ENCODE measurements at places on chromosomes 2 and 18.

GRCh38 chr18:199768-200167 is 41.4 kb downstream of the USP14 start:
- no peak for DNase-seq

GRCh38 chr2:114261366-114261765 is 181.1 kb upstream of the DPP10 start:
- no peak for DNase-seq

- DNase-seq: no peak
Measured at GRCh38 chr2:69831354-69831905, 2.0 kb downstream of the GMCL1 start.

GRCh38 chr2:197869501-197870111 is 65.2 kb downstream of the PLCL1 start:
- DNase-seq: no peak

GRCh38 chr18:3305933-3306332 is 44.0 kb downstream of the MYL12B start:
- no peak for DNase-seq

DNA sequence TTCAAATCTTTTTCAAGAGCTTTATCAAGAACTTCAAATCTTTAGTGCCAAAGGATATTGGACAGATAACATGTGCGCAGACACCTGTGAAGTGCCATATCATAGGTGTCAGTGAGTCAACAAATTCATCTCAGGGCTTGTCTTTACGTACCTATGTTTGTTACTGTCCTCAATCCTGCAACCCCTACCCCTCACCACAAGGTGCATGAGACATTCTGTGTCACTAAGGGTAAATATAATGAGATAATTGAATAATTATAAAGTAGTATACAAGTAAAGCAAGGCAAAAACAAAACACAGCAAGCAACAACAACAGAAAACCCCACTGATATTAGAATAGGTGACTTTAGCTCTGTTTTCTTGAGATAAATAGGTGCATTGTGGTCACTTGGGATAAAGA is 1495.8 kb upstream of the TMEFF2 start:
- no peak for DNase-seq

DNA sequence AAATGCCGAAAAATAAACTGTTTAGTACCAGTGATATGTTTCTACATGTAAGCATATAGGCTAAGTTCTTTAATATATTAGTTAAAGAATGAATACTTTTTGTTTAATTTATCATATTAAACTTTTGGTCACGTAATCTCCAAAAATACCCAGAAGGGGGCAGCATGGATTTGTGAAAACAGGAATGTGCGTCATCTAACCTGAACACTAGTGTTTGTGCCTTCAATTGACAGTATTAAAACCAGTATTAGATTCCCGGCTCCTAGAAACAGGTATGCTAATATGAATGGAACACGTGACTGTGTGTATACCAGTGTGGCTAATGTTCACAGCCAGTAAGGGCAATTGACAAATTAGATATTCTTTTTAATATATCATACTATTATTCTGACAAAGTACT is 51.8 kb downstream of the WDR7 start:
- no peak for DNase-seq

DNA sequence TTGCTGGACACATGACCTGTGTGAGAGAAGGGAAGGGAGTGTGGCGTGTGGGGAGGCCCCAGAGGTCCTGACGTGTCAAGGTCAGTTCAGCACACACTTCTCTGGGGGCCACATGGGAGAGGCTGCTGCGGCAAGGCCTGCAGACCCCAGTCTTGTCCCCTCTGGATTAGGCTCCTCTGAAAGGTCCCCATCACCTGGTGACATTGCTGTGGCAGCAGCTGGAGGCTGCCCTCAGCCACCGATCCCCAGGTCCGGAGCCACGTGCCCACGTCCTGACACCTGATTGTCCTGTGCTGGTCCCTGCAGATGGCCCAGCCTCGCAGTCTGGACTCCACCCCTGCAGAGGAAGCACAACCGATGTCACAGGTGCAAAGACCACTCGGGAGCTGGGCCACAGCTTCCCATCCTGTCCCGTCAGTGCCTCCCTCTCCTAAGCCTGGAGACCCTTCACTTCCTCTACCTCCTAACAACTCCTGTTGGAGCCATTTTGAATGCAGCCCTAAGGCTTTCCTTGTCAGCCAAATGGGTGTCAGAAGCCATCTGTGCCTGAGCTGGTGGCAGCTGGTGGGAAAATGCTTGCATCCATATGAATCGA is 12.7 kb downstream of the TMEM177 start:
- no peak for DNase-seq

GRCh38 chr2:118498943-118499342 is 348.5 kb downstream of the EN1 start:
- DNase-seq: no peak

- no peak for DNase-seq
Measured at GRCh38 chr2:123364243-123364896, 660.7 kb upstream of the CNTNAP5 start.

GRCh38 chr2:158975271-158975921 is 7.0 kb downstream of the TANC1 start:
- DNase-seq: no peak

GRCh38 chr18:63523660-63524059 is 18.5 kb upstream of the SERPINB12 start:
- DNase-seq: no peak

DNA sequence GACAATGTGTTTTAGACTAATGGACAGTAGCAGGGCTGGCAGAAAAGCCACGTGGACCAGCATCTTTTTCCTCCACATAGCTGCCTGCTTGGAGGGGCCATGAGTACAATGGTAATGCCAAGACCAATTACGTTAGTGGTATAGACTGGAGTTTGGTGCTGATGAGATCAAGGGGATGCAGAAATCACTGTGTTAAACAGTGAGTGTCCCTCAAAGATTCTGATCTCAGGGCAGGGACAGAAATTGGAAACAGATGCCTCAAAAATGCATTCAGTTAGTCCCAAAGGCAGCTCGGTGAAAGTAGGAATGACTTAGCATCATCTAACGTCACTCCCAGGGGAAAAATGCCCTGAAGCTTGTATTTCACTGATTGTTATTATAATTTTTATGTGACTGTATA is 72.4 kb downstream of the SLC16A14 start:
- no peak for DNase-seq

DNA sequence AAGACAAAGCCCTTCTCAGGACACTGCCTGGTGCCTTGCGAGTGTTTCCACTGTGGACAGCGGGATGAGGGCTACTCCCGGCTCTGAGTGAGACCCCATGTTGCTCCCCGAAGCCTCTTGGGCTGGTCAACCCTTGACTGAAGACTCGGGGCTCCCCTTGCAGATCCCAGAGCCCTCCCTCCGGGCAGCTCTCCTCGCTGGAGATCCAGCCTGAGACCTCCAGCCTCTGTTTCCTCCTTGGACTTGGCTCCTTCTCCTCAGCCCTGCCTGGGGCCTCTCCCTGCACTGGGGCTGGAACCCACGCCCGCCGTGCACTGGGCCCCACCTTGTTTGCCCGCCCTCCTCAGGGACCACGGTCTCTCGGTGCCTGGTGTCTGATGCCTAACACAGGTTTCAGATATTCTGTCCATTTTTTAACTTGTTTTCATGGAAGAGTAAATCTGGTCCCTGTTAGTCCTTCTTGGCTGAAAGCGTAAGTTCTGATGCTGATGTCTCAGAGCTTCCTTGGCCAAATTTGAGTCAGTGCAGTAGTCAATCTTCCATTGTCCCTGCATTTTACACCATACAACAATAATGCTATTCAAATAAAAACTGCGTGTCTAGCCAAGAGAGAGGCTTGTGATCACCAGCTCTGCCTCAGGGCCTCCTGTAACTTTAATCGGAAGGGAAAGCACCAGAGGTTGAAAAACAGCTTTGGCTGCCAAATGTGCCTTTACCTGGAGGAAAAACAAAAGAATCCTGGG is 139.3 kb upstream of the CTDP1 start:
- DNase-seq: no peak

DNA sequence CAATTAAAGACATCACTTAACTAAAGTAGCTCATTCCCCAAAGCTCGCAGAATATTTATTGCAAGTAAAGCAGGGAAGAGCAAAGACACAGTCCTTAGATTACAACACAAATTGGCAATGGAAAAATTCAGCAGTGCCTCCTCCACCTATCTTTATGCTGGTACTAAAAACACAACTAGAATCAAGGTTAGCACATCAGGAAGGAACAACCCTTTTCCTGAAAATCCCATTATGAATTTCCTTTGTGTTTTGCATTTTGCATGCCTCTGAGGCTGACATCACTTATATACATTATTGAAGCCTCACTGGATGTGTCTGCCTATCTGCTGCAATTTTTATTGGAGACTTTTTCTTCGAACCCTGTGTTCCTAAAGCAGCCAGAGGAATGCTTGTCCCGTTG is 193.8 kb upstream of the STK17B start:
- no peak for DNase-seq

DNA sequence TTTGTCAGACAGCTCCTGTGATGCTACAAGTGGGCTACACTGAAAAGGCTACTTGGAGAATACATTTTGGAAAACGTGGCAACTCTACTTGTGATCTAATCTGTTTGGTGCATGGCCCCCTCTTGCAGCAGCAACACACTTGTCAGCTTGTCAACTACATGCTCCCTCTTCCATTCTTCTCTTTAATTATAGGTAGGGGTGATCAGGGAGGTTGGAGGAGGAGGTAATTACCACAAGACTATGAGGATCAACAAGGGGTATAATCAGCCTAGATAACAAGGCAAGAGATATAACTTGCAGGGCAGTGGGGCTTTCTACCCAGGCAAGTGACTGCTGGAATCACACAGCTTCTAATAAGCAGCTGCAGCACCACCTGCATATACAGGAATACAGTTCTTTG is 104.9 kb downstream of the ACVR1 start:
- DNase-seq: no peak

DNA sequence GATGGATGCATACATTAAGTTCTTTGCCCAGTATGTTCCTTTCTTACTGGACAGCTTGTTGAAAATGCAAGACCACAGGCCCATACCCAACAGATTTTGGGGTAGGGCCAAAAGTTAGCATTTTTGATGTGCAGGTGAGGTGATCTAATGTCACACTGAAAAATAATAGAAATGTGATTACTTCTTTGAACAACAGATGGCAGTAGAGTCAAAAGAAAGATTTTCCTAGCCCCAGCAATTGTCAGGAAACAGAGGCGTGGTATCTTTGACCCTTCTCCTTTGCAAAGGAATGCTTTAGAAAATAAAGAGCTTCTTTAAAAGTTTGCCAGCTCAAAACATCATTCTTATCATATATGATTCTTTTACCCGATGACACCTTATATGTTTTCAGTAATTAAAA is 343.6 kb upstream of the SYT4 start:
- no peak for DNase-seq

- no peak for DNase-seq
Measured at GRCh38 chr18:23353459-23353858, 99.6 kb upstream of the RIOK3 start.

- no peak for DNase-seq
Measured at GRCh38 chr18:37502036-37502435, 63.6 kb downstream of the CELF4 start.

GRCh38 chr2:236663287-236664101 is 93.9 kb downstream of the ACKR3 start:
- DNase-seq: no peak

GRCh38 chr2:236051351-236051750 is 116.8 kb downstream of the GBX2 start:
- no peak for DNase-seq

DNA sequence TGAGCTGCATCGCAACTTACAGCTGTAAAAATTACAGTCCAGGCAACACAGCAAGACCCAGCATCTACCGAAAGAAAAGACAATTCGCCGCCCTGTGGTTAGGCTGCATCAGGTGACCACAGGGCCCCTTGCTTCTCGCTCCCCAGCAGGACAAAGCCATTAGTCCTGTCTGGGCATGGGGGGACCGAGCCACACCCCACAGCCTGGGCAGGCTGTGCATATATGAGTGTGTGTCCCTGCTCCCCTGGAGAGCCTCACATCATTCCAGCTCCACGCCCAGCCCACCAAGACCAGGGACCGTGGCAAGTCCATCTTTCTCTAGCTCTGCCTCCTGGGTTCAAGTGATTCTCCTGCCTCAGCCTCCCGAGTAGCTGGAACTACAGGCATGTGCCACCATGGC is 33.9 kb downstream of the SNORC start:
- no peak for DNase-seq

DNA sequence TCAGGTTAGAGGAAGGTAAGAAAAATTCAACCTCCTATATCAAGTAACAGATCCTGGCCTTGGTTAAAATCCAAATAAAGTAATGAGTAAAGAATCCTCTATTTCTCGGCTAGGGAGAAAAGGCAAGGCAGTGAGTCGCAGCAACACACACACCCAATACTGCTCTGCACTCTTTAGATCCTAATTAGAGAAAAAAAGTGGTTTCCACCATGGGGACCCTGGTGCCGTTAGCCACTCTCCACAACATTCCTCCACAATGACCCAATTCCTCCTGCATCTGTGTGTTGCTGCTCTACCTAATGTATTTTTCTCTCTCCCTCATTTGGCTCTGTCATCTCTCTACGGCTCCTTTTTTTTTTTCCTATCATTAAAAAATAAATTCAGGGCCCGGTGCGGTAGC is 462.7 kb downstream of the METTL4 start:
- no peak for DNase-seq

GRCh38 chr2:224146356-224147160 is 107.5 kb upstream of the SERPINE2 start:
- DNase-seq: no peak

DNA sequence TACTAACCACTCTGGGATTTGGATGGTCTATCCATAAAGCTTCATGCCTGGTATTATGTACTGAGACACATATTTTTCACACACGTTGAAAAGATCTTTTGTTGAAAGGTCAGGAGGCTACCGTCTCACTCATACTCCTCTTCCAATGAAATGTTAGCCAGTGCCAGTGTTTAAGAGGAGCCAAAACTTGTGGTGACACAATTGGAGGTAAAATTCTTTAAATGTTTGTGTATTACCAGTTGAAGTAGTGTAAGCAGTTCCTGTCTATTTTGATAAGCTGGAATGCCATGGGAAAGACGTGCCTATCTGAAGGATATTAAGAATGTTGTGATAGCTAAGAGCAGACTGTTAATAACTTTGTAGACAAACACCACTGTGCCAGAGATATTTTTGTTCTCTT is 32.1 kb downstream of the MARCHF7 start:
- no peak for DNase-seq

DNA sequence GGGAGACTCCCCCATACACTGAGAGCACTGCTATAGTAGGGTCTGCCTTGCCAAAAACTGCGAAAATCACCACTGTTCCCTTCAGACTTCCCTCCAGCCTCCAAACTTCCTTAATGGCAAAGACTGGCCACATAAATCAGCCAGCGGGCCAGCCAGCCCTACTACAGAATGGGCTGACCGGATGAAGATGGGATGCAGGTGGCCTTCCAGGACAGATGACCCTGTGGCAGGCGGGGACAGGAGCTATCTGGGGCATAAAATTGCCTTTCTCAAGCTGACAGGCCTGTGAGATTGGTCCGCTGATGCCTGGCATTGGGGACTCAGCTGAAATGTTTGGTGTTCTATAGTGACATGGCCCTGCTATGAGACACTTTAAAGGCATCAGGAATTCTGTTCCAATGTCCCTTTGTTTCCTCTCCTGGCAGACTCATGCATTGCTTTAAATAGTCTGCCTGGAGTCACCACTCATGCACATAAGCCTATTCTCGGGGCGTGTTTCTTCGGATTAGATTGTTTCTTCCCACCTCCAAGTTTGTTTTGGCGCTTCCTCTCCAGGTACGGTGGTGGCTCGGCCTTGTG is 135.9 kb downstream of the ALPK2 start:
- no peak for DNase-seq

- no peak for DNase-seq
Measured at GRCh38 chr2:74327199-74327598, 16.0 kb downstream of the SLC4A5 start.
